ENCODE measurements at places on chromosomes 5 and 9.

DNA sequence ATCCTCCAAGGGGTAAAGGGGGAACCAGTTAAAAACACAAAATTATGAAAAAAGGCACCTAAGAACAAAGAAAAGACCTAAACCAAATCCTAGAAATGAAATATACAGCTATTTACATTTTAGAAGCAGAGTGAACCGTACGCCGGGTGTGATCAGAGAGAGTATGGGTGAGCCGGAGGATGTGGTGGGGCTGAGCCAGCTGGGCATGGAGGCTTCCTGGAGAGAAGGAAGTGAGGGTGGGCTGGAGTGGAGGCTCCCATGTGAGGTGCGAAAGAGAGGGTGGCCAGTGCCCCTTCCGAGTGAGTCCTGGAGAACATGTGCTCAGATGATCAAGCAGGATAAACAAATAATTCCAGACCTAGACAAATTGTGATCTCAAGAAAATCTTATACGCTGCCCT is 111.6 kb downstream of the CACNA1B start:
- no peak for DNase-seq

DNA sequence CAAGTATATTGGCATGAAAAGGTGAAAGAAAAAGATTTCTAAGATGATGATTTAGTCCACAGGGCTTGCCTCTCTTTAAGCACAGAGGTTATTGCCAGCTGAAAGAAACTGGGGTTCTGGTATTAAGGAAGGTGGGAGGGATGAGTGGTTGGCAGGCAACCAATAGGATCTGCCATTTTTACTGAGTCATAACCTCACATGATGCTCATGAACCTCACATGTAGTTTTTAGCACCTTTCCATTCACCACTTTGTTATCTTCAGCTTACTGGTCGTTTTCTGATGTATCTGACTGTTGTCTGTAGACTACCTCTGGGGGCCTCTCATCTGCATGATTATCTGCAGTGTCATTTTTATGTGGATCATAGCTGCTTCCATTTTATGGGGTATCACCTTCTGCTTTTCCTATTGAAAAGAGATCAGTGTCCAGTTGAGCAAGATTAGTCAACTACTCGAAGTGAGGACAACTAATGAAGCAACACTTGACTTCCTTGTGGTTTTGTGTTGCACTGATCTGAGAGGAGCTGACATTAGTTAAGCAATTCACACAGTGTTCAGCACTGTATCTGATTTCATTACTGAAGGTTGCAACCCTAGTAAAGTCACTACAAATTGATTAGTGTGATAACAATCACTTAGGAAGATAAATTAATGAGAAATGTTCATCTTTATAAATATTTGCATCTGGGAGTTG is 186.3 kb downstream of the SGCD start:
- DNase-seq: peak; percentile 30

DNA sequence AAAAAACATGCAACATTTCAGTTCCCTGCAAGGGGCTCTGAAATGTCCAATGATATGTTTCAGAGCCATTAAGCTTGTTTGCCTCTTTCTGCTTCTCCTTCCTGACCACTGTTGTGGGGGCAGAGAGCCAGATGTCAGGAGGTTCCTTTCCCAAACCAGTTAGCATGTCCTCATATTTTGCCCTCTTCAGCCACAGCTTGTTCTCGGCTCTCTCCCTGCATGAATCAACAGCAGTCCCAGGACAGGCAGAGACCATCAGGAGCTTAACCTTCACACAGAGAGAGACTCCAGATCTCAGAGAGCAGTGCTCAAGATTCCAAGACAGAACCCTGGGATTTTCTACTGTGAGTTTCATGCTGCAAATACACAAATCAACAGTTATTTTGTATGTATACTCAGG is 218.5 kb downstream of the COMMD10 start:
- DNase-seq: no peak

DNA sequence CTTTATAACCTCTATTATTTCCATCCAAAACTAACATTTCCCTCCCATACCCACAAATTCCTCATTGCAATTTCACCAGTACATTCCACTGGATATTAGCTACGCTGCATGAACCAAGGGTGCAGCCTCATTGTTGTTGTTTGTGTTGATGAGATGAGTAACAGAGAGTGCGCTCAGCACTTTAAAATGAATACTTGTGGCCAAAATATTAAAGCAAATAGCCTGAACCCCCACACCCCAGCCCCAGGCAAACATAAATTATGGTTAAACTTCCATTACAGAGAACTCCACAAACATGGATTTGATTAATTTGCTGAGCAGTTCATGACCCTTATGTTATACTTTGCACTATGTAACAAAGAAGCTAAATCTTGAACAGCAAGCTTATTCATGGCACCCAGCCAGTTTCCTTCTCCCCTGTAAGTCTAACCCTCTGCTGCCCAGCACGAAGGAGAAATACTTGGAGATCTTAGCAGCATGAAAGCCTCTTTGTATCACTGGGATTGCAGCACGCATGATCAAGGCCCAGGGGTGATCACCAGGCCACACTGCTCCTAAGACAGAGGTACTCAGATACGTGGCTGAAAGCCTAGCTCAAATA is 205.0 kb downstream of the DOCK8 start:
- no peak for DNase-seq

- DNase-seq: no peak
Observed at GRCh38 chr9:135951889-135952663, 9.1 kb downstream of the UBAC1 start.

GRCh38 chr5:131609774-131610173 is 25.3 kb downstream of the RAPGEF6 start:
- no peak for DNase-seq

GRCh38 chr5:147558826-147559225 is 49.0 kb upstream of the DPYSL3 start:
- no peak for DNase-seq

DNA sequence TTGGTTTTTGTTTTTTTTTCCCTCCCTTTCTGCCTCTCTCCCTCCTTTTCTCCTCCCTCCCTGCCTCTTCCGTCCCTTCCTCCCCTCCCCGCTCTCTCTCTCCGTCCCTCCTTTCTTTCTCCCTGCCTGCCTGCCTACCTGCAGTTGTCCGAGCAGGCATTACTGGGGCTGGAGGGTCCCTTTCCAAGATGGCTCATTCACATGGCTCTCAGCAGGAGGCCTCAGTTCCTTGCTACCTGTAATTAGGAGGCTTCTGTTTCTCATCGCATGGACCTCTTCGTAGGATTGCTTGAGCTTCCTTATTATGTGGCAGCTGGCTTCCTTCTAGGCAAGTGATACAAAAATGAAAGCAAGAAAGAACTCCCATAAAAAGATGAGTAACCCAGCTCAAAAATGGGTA is 8.0 kb downstream of the RGS3 start:
- no peak for DNase-seq

DNA sequence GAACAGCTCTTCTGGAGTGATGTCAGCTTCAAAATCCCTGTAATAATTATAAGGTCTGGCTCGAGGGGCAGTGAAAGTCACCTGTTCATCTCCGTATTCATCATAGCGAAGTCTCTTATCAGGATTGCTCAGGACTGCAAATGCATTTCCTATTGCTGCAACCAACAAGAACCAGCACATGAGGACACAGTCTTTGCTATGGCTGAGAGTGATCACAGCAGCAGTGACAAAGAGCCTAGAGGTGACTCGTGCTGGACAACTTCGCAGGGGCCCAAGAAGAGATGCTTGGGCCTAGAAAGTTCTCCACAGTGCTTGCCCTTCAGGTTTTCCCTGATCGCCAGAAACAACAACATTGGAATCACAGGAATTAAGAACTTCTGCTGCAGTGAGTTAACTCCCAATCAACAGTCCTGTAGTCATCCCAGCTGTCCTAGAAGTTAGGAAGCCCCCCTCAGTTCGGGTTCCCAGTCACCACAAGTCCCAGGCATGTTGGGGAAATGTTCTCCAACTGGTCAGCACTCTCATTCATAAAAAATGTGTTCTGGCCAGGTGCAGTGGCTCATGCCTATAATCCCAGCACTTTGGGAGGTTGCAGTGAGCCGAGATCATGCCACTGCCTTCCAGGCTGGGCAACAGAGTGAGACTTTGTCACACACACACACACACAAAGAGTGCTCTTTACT is 13.0 kb downstream of the DNAJC18 start:
- peak; percentile 47 for DNase-seq

DNA sequence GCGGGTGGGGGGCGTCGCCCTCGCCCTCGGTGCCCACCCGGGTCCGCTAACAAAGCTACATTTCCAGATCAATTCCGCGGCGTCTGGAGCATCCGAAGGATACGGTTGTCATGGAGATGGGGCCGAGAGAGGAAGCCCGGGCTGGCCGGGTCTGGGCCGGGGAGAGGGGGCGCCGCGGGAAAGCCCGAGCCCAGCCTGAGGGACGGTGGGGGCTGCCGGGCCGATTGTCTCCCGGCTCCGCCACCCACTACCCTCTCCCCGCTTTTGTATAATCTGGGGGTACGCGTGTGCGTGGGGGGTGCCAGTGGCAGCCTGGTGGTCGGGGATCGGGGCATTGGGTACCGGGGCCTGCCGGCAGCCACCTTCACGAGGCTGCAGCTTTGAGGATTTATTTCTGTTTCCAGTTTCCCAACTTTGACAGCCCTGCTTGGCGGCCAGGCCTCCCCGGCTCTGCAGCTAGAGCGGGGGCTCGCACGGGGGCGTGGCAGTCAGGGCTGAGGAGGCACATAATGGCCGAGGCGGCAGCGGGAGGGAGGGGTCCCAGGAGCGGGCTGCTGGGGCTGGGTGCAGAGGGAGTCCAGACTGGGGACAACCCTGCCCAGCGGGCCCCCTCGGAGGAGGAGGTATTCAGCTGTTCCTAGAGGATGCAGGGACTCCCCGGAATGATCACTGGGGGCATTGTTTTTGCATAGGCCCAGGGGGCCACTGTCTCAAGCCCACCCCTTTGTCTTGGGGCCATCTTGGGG is 626 bp downstream of the PSD2 start:
- DNase-seq: no peak

GRCh38 chr5:124922255-124922975 is 176.0 kb upstream of the ZNF608 start:
- no peak for DNase-seq

Measured in GF-D8 (cell line).